ENCODE measurements at places on chromosomes 6 and 20.

DNA sequence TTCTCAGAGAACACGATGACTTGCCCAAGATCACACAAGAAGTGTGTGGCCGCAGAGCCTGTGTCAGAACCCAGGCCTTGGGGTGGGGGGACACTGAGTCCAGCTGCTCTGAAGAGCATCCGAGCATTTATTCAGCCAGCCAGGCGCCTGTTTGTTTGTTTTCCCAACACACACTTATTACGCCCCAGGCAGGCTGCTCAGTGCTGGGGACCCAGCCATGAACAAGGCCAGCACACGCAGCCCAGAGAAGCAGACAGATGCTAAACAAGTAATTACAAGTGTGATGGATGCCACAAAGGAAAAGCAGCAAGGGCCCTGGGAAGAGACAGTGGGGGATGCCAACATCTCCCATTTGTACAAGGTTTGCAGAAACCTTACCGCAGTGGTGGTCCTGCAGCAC is 19.4 kb upstream of the SIRPA start:
- no peak for DNase-seq

GRCh38 chr6:36969988-36970891 is 15.7 kb downstream of the PI16 start:
- DNase-seq, result no peak

- DNase-seq, result no peak
These were observed 420.5 kb upstream of the SOX4 start for GRCh38 chr6:21173031-21173430.

- DNase-seq, result no peak
These were observed 113.3 kb downstream of the AFG1L start for GRCh38 chr6:108407904-108408827.

DNA sequence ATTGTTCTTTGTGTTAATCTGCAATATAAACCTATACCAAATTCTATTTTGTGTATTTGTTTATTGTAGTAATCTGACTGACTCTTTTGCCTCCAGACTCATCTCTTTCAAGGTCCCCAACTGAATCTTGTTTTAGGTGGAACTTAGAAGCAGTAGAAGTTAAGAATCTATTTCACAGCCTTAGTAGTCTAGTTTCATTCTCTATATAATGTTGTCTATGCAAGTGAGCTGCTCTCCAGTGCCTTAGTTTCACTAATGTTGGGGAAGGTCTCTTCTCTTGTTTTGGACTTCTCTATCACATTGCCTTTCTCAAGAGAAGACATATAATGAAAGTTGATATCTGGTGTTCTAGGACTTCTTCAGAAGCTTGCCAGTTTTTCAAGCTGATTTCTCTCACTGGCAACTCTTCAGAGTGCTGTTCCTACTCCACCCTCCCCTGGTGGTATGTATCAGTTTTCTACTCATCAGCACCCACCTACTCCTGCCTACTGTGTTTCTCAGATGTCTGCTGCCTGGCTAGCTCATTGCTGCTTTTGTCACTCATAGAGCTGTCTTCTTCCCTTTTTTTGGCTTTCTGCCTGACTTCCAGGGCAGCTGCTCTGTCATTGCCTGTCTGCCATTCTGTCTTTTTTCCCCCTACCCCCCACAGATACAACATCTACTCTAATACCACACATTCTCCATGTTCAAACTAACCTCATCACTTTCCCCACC is 82.1 kb downstream of the PTPRA start:
- no peak for DNase-seq

DNA sequence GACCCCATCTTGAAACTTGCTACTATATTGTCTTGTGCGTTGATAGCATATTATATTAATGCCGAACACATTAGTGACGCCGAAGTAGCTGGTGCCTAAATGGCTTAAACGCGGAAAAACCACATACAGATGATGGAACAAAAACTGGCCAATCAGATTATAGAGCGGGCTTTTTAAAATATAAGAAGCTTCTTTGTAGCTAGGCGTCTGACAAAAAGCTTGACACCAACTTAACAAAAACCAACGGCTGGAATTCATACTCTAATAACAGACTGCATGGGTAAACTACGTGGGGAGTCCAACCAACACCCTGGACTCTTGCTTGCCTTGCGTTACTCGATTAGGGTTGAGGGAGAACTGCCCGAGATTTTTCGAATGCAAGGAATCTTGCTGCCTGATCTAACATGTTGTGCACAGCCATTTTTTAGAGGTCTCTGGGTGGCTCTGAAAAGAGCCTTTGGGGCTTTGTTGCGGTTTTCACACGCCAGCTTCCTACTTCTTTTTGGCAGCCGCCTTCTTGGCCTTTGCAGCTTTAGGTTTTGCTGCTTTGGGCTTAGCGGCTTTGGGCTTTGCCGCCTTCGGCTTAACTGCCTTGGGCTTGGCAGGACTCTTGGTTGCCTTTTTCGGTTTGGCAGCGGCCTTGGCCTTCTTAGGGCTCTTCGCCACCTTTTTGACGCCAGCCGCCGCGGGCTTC is 45.7 kb downstream of the OR2B2 start:
- peak; percentile 3 for DNase-seq

GRCh38 chr6:75557068-75557467 is 44.6 kb upstream of the SENP6 start:
- DNase-seq, result no peak

DNA sequence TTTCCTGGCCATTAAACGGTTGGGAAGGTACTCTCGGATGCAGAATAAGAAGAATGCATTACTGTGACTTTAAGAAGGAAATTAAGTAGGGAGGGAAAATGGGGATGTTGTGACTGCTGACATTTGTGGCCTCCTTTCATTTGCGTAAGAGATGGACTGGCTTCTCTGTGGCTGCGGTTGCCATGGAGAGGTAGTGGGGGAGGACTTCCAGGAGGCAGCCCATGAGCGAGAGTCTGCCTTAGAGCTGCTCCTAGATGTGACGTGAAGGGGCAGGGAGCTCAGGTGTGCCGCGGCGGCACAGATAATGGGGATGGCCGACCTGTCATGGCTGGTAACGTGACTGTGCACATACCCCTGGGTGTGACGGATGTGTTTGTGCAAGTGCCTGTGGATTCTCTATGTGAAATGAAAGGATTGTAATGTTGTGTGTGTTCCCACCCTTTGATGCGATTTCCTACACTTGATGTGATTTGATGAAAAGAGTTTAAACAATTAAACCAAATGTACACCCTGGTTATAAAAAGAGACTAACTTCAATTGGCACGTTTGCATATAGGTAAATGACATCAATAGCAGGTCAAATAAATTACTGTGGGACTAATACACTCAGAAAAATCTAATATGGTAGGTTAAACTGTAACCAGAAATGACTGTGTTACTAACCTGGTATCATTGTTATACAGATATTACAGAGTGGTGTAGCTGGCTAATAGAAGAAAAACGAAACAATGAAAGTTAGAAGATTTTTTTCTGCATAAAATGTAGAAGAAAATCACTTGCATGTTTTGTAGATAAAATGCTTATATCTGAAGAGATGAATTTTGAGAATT is 48.9 kb downstream of the HIVEP1 start:
- peak; percentile 39 for DNase-seq

- DNase-seq, result no peak
These were observed 74.8 kb downstream of the IYD start for GRCh38 chr6:150443621-150444020.

- no peak for DNase-seq
These were observed 19.4 kb downstream of the CASS4 start for GRCh38 chr20:56431471-56431870.

- no peak for DNase-seq
These were observed 24.5 kb downstream of the TSPYL4 start for GRCh38 chr6:116229287-116229913.

DNA sequence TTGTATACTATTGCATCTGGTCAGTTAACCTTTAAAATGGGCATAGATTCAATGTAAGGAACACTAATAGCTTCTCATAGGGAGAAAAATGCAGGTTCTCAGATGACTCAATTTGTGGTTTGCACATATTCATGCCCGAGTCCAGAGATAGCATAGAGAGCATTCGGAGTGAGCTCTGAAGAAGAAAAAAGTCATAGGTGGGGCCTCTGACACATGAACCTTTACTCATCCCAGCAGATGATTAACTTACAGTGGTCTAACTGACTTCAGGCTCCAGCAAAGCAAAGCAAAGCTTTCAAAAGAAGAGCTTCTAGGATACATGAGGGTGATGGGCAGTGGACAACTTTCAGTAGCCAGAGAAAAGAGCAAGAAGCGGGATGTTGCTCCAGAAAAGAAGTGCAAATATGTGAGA is 55.3 kb upstream of the BTN3A2 start:
- DNase-seq, result no peak

DNA sequence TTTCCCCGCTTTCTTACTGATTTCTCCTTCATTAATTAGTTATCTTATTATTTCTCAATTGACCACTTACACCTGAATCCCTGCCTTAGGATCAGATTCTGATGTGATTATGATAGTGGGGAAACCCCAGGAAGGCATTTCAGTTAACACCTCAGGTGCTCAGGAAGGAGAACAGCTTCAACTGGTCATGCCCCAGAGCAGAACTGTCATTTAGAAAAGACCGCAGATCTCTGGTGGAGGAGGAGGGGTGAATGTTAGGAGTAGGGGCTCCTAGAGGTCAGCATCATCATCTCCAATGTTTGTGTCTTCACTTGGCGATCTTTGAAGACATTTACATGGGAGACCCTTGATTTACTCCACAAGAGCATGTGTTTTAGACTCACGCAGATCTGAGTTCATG is 44.5 kb downstream of the PROKR2 start:
- DNase-seq, result no peak

DNA sequence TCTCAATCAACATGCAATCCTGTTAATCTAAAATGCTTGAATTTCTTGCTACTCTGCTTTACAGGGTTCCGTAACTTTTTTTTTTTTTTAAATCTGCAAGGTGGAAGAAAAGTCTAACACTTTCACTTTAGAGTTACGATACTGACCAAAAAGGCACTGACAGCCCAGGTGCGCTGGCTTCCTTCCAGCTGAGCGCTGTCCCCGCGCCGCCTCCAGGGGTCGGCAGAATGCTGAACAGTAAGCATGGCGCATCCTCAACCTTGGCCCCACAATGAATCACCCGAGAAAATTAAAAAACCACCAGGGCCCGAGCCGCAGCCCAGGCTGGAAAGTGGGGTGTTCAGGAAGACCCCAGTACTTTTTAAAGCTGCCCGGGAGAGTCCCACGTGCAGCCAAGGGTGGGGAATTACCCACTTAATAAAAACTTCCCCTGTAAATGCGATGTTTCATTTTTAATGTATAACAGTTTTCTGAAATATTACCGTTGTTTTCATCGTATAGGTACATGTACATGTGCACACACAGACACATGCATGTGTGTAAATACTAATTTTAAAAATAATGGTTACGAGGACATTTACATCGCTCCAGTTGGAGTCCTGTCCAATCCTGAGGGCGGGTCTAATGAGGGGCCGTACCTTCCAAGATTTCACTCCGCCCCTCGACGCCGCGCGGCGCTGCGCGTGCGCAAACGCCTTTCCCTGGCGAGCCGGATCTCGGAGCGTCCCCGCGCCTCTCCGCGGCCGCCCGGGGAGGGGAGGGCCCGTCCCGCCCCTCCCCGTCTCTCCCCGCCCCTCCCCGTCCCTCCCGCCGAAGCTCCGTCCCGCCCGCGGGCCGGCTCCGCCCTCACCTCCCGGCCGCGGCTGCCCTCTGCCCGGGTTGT is at the start of gene GINM1:
TSS of gene GINM1 (plus strand) at position 849 of the 883 bp plus-strand sequence. CDS start 40 bp downstream, outside the sequence.
- DNase-seq, result peak; percentile 90

GRCh38 chr20:32445539-32446273 is 87.6 kb downstream of the ASXL1 start:
- no peak for DNase-seq

- DNase-seq, result no peak
These were observed 641 bp downstream of the TEAD3 start for GRCh38 chr6:35496036-35496840.

GRCh38 chr6:113779656-113780055 is 77.5 kb upstream of the MARCKS start:
- DNase-seq, result no peak

- DNase-seq, result no peak
These were observed 527.1 kb upstream of the MARCKS start for GRCh38 chr6:113329942-113330635.

- DNase-seq, result no peak
These were observed 174.7 kb upstream of the ZNF217 start for GRCh38 chr20:53768329-53768728.

GRCh38 chr6:118872726-118873125 is 21.2 kb upstream of the ASF1A start:
- DNase-seq, result no peak

DNA sequence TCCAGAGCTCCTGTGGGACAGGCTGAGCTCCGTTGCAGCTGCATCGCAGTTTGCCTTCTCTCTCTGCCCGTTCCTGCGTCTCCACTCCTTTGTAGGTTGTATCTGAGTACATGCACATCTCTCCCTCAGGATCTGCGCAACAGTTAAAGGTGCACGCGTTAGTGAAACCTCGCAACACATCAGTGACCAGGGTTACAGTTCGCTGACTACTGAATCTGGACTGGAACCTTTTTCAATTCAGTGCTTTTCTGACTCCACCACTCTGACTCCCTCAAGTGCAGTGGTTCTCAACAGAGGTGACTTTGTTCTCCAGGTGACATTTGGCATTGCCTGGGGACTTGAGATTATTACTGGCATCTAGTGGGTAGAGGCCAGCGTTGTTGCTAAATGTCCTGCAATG is 44.0 kb downstream of the UST start:
- no peak for DNase-seq

GRCh38 chr20:63979557-63980316 is at the start of gene SAMD10:
TSS of gene SAMD10 (minus strand) at chr20:63979642. CDS start at chr20:63979467, 175 bp downstream.
- DNase-seq, result peak; percentile 80

All from activated gamma-delta T cell treated with anti-CD3 and anti-CD28 coated beads, Interleukin-2, amount 50 U/mL, for 16 hours (primary cell).